Activated CD4-positive, alpha-beta T cell treated with anti-CD3 and anti-CD28 coated beads, Interleukin-2, amount 10 ng/mL, durations not matched to agents 7 days and 5 days (primary cell): ENCODE measurements at places on chromosomes 12 and 14. TPM values are rescaled to one million over a fixed set of nuclear protein-coding genes. Genes with fewer than 3 reads are reported as not detected.

GRCh38 chr12:101772012-101772775 is 32.9 kb upstream of the SYCP3 start:
- no peak overlapping the region for H3K4me3 ChIP-seq
- no peak for DNase-seq
- H3K4me1 ChIP-seq = peaks cover 27% of the 10 kb centered on the region
- peak overlapping the region; percentile 60 for H3K27ac ChIP-seq
- no peaks in the 10 kb centered on the region for H3K27me3 ChIP-seq
- peaks cover 30% of the 10 kb centered on the region for H3K36me3 ChIP-seq

- H3K36me3 ChIP-seq = no peaks in the 10 kb centered on the region
- H3K4me3 ChIP-seq = no peak overlapping the region
- H3K27me3 ChIP-seq = no peaks in the 10 kb centered on the region
Measured at GRCh38 chr14:33642691-33643244, 308.1 kb downstream of the EGLN3 start.

GRCh38 chr12:130591736-130592135 is 124.4 kb downstream of the RIMBP2 start:
- H3K4me3 ChIP-seq = no peak overlapping the region
- no peak overlapping the region for H3K27ac ChIP-seq
- no peaks in the 10 kb centered on the region for H3K36me3 ChIP-seq
- H3K4me1 ChIP-seq = no peaks in the 10 kb centered on the region
- DNase-seq = no peak

The GDF11 gene
- 10.4 TPM for total RNA-seq

DNA sequence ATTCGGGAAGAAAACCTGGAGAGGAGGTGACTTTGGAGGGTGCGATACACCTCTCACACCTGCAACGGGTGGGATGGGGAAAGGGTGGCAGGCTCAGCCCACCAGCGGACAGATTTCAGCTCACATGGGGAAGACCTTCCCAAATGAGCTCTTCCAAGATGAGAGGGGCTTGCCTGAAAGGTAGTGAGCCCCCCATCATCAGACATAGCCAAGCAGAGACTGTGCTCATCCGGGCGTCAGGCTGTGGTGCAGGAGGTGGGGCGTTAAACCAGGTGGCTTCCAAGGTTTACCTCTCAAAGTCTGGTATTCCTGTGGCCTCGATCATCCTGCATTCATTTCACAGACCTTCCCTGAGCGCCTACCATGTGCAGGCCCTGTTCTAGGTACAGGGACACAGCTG is 105.4 kb upstream of the FKBP4 start:
- DNase-seq = peak; percentile 3
- H3K27ac ChIP-seq = no peak overlapping the region
- H3K27me3 ChIP-seq = peaks cover 5% of the 10 kb centered on the region
- H3K36me3 ChIP-seq = no peaks in the 10 kb centered on the region

GRCh38 chr12:58247633-58248032 is 306.3 kb downstream of the ATP23 start:
- no peak for DNase-seq
- no peak overlapping the region for H3K27ac ChIP-seq
- no peaks in the 10 kb centered on the region for H3K4me1 ChIP-seq
- H3K27me3 ChIP-seq = no peaks in the 10 kb centered on the region

GRCh38 chr12:124805876-124806668 is 57.6 kb downstream of the SCARB1 start:
- H3K4me1 ChIP-seq = no peaks in the 10 kb centered on the region
- no peak overlapping the region for H3K4me3 ChIP-seq
- no peak overlapping the region for H3K27ac ChIP-seq

The TAS2R19 gene
- total RNA-seq = 3.0 TPM

DNA sequence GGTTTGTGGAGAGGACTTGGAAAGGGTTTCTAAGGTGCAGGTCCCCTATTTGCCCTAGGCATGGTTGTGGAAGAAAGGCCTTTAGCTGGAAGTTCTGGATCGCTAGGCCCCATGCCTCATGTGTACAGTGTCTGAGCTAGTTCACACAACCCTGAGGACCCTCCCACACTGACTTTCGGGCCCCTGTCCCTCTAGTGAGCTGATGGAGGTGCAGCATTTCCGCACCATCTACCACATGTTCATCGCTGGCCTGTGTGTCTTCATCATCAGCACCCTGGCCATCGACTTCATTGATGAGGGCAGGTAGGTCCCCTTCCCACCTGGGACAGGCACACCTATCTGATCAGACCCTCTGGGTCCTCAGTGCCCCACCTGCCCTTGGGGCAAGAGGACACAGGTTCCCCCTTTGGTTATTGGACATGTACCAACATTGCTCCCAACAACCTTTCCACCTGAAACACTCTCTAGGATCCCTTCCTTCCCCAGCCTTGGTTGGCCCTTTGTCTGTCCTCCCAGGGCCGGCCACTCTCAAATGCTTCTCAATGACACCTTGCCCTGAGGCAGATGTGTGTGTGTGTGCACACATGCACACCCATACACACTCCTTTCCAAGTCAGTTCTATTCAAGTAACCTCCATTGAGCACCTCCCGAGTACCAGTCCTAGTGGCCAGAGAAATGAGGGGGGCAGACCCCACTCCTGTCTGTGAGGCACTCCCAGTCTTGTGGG is 2.6 kb downstream of the SOAT2 start:
- no peak overlapping the region for H3K4me3 ChIP-seq
- no peaks in the 10 kb centered on the region for H3K36me3 ChIP-seq
- no peak for DNase-seq
- no peaks in the 10 kb centered on the region for H3K27me3 ChIP-seq
- H3K27ac ChIP-seq = peak overlapping the region; percentile 43

The C12orf43 gene
- total RNA-seq = 20.2 TPM

GRCh38 chr12:25023808-25024207 is 74.9 kb upstream of the BCAT1 start:
- no peak overlapping the region for H3K4me3 ChIP-seq
- no peak for DNase-seq
- no peak overlapping the region for H3K27ac ChIP-seq
- H3K4me1 ChIP-seq = no peaks in the 10 kb centered on the region
- no peaks in the 10 kb centered on the region for H3K36me3 ChIP-seq

The FOXN4 gene
- not detected for total RNA-seq

The KRT85 gene
- total RNA-seq = not detected

DNA sequence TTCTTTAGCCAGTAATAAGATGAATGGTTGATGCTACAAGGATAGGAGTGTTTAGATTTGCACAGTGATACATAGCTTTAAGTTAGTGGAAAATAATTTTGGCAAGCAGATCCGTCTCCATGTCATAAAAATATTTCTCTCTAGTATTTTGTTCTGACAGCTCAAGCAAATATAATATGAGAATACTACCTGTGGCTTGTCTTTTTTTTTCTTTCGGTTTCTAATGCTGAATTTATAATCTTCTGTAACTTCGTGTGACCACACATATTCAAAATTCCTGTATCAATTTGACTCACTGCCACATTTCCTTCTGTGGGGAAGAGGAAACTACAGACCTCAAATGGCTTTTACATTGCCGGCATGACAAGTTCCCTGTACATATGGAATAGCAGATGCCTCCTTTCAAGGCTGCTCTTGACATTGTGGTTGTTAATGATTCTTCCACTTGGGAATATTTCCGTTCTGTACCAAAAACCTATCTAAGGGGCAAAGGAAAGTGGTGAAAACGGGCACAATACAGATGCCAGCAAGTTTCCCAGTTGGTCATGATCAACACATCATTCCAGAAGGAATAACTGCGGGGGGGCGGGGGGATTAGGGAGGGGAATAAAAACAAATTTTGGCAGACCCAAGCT is 103.6 kb upstream of the CCDC91 start:
- peaks cover 5% of the 10 kb centered on the region for H3K4me1 ChIP-seq
- no peak overlapping the region for H3K4me3 ChIP-seq
- no peak for DNase-seq
- H3K36me3 ChIP-seq = no peaks in the 10 kb centered on the region
- no peak overlapping the region for H3K27ac ChIP-seq

The LMO3 gene
- not detected for total RNA-seq

The MGP gene
- total RNA-seq = not detected

GRCh38 chr12:80230068-80230467 is 130.7 kb downstream of the OTOGL start:
- H3K4me3 ChIP-seq = no peak overlapping the region
- DNase-seq = no peak
- H3K36me3 ChIP-seq = no peaks in the 10 kb centered on the region

DNA sequence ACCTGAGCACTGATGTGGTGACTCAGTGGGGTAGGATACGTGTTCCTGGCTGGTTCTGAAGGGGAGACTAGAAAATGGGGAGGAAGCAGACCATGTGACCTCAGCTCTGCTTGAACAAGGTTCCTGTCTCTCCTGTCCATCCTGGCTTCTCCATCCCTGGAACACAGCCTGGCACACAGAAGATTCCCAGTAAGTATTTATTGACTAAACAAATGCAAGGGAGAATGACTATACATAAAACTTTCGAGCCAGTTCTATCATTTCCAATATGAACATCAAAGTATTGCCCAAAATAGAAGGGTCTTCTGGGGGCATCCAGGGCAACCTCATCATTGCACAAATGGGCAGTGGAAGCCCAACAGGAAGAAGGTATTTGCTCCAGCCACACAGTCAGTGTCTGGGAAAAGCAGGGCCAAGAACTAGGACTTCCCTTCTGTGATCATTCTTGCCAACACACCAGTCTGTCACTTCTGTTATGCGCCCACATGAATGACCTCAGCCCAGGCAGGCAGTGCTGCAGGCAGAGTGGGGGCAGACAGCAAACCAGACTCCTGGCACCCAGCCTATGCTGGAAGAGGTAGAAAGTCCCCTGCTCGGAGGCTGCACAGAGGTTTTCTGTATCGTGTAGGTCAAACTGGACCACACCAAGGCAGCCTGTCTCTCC is 5.6 kb upstream of the SERPINA9 start:
- H3K4me3 ChIP-seq = no peak overlapping the region
- H3K36me3 ChIP-seq = no peaks in the 10 kb centered on the region
- H3K27ac ChIP-seq = no peak overlapping the region
- peaks cover 3% of the 10 kb centered on the region for H3K27me3 ChIP-seq
- no peak for DNase-seq

The ADCY4 gene
- total RNA-seq = 5.3 TPM

The PLEKHD1 gene
- total RNA-seq = 0.15 TPM

The DCAF11 gene
- 106 TPM for total RNA-seq

- no peak overlapping the region for H3K4me3 ChIP-seq
- peaks cover 8% of the 10 kb centered on the region for H3K4me1 ChIP-seq
- H3K27ac ChIP-seq = no peak overlapping the region
- DNase-seq = no peak
- H3K36me3 ChIP-seq = no peaks in the 10 kb centered on the region
- H3K27me3 ChIP-seq = peaks cover 11% of the 10 kb centered on the region
Measured at GRCh38 chr14:103115845-103116572, 7.3 kb upstream of the TNFAIP2 start.

DNA sequence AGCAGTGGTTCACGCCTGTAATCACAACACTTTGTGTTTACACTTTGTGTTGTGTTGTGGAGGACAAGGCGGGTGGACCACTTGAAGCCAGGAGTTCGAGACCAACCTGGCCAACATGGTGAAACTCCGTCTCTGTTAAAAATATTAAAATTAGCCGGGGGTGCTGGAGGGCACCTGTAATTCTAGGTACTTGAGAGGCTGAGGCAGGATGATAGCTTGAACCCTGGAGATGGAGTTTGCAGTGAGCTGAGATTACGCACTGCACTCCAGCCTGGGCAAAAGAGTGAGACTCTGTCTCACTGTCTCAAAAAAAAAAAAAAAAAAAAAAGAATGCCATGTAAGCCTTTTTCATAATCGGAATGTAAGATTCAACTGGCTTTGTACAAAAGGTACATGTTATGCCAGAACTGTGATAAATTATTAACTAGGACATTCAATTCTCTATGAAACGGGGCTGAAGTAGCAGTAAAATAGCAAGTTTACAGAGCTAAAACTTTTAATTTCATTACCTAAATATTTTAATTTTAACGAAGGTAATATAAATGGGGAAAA is 13.9 kb upstream of the PITPNM2 start:
- H3K4me1 ChIP-seq = no peaks in the 10 kb centered on the region
- no peak overlapping the region for H3K4me3 ChIP-seq
- no peak for DNase-seq
- H3K27ac ChIP-seq = no peak overlapping the region
- H3K36me3 ChIP-seq = peaks cover 50% of the 10 kb centered on the region

The AICDA gene
- total RNA-seq = not detected

DNA sequence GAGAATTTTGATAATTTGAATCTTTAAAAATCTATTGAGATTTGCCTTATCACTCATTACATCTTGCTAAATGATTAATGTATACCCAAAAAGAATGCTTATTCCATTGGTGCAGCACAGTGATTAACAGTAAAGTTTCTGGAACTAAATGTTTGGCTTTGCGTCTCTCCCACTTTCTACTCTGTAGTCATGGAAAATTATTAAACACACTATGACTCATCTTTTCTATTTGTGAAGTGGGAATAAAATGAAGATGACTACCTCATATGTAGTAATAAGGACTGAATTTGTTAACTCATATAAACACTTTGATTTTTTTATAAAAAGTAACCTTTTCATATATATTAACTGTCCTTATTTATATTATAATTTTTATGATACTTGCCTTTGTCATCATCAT is 118.1 kb downstream of the RERGL start:
- no peak overlapping the region for H3K4me3 ChIP-seq
- H3K27ac ChIP-seq = no peak overlapping the region
- H3K27me3 ChIP-seq = no peaks in the 10 kb centered on the region
- no peak for DNase-seq
- no peaks in the 10 kb centered on the region for H3K36me3 ChIP-seq

The PRKD1 gene
- not detected for total RNA-seq

- no peak overlapping the region for H3K4me3 ChIP-seq
- H3K36me3 ChIP-seq = no peaks in the 10 kb centered on the region
- no peaks in the 10 kb centered on the region for H3K4me1 ChIP-seq
- H3K27me3 ChIP-seq = peaks cover 2% of the 10 kb centered on the region
- DNase-seq = no peak
Measured at GRCh38 chr12:111045941-111046340, 125.6 kb upstream of the MYL2 start.

DNA sequence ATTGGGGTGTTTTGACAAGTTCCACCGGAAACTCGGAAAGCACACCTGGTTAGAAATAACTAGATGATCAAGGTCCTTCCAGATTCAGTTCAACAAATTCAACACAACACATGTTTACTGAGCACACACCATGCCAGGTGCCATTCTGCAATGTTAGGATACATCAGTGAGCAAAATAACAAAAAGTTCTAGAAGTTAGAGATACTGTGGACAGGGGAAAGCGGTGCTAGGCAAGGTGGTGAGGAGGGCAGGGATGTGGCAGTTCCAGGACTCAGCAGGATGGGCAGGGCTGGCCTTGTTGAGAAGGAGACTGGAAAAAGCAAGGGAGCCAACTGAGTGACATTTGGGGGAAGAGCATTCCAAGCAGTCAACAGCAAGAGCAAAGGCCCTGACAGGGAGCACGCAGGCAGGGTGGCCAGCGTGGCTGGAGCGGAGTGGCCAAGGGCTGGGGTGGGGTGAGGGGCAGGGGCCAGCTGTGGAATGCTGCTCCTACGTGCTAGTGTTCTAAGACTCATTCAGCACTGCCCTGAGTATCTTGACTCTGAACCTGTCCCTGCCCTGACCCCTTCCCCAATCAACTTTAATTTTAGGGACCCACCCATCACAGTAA is 19.4 kb upstream of the FAIM2 start:
- H3K27ac ChIP-seq = no peak overlapping the region
- DNase-seq = no peak
- no peak overlapping the region for H3K4me3 ChIP-seq
